Stimulated activated CD4-positive, alpha-beta T cell treated with anti-CD3 and anti-CD28 coated beads, Interleukin-15, amount 100 ng/mL, for 1 hour (primary cell): ENCODE measurements at places on chromosomes 13 and 19.

DNA sequence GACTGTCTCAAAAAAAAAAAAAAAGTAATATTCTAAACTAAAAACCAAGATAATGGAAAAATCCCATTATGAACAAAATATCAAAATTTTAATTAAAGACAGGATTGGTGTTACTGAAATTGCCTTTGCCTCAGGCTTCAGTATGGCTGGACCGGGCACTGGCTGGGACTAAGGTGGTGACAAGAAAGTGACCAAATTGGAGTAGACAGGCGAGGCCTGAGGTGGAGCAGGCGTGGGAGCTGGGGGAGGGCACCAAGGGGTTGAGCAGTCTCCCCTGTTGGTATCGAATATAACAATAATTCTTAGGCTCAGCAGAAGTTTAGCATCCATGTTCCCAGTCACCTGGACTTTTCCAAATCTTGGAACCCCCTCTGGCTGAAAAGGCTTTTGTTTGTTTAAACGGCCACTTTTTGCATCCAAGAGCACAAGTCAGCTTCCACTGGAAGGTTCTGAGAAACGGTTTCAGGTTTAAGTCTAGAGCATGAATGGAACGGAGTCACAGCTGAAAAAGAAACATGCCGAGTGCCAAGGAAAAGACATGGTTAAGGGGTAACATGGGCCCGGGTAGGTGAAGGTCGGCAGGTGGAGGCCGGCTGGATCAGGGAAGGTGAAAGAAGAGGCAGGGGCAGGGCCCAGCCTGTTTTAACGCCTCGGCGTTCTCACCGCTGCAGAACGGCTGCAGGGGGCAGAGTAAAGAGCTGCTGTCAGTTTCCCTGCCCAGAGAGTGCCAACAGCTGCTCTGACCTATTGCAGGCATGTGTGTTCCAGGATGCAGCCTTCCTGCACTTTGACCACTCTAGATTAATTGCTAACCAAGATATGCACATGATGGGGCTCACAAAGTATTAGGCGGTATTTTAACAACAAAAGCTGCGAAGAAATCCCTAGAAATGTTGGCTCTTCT is 104.4 kb downstream of the TM9SF2 start:
- no peak for DNase-seq

GRCh38 chr19:58364146-58364545 is 1.6 kb upstream of the ZNF497 start:
- no peak for DNase-seq

GRCh38 chr19:41883463-41883820 is 458 bp downstream of the ARHGEF1 start:
- no peak for DNase-seq

DNA sequence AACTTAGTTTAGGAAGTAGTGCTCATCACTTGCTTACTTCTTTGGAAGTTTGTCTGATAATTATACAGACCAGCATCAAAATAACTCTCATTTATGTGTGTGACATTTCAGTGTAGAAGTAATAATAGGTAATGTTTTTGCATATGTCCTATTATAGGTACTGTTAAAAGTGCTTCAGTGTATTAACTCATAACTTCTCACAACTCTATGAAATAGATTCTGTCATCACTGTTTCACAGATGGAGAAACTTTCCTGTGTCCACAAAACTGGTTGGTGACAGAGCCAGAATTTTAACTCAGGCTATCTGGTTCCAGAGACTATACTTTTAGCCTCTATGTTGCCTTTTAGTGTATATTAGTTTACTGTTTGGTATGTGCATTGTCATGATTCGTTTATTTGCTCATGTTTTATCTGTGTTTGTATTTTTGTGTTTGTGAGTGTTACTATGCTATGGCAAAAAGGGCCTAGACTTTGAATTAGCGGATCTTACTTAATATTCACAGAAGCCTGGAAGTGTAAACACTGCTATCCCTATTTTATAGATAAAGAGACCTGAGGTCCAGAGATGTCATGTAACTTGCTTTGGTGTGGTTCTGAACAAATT is 12.7 kb downstream of the LPAR6 start:
- DNase-seq = no peak

- peak; percentile 61 for DNase-seq
These were observed 689 bp downstream of the ING1 start for GRCh38 chr13:110713981-110714796.

DNA sequence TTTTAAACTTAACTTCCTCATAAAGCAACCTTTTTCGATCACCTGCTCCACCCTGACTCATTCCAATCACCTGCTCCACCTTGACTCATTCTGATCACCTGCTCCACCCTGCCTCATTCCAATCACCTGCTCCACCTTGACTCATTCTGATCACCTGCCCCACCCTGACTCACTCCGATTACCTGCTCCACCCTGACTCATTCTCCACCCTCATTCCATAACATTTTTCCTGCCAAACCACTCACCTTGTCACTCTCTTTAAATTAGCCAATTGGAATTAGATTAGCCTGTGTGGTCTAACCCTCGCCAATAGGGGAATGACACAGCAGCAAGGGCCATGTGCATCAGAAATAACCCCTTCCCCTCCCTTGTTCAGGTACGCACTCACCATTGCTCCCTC is 31.9 kb upstream of the ZNF83 start:
- no peak for DNase-seq

GRCh38 chr13:112168761-112169160 is 101.8 kb downstream of the SOX1 start:
- no peak for DNase-seq

DNA sequence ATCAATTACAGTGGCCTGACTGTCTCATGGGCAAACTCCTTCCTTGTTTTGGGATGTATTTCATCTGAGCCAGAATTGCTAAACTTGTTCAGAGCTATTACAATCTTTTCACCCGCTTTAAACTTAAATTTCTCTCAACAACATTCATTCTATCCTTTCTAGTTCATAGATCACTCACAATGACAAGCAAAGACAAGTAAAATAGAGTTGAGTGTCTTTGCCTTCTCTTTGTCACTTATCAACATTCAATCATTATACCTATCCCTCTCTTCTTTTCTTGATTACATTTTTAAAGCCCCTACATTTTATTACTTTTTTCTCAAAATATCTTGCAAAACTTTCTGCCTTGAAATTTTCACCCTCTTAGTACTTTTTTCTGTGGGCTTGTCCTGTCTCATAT is 1113.1 kb downstream of the PCDH17 start:
- DNase-seq = no peak

GRCh38 chr13:24141333-24141910 is 19.1 kb upstream of the SPATA13 start:
- no peak for DNase-seq

GRCh38 chr13:82330499-82330898 is 1551.8 kb downstream of the SLITRK1 start:
- no peak for DNase-seq

DNA sequence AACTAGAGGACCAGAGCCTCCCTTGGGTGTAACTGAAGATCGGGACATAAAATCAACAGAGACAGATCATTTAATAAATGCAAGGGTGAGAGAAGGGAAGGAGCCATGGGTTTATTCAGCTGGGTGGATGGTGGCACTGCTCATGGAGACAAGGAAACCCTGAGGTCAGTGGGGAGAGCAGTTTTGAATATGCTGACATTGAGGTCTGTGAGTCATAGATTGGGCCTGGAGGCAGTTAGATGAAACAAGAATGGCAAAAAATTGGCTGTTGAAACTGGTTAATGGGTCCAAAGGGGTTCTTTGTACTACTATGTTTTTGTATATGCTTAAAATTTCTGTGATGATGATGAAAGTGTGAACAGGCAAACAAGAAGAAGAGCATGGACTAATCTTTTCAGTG is 5.1 kb upstream of the GTF3A start:
- DNase-seq = no peak

DNA sequence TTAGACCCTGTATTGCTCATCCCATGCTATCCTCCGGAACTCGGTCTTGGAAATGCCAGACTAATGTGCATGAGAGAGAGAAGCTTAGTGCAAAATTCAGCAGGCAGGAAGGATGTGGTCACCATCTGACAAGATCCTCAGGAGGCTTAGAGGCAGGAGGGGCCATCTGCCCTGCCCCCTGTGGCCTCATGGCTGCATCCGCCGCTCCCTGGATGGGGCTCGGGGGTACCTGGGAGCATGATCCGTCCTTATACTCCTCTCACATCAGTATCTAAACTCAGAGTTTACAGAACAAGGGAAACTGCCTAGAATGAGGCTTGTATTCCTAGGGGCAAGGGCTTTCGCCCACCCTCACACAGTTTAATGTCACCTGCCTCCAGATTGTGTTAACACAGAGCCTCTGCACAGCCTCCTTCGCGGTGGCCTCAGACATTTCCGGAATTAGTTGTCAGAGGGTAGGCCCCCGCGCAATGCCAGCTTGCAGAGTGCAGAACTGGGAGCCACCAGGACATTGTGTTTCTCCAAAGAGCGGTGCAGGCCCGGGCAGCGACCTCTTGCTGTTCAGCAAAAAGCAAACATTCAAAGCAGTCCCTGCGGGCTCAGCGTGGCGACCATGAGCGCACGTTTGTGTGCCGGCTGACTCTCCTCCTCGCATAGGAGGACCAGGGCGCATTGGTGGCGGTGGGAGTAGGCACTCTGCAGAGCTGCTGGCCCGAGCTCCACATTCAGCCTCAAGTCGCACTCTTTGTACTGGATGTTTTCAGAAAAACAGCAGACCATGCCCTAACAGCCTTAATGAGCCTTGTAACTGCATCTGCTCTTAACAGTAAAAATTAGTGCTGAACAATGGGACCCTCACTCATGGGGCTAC is 39.1 kb downstream of the GPR12 start:
- DNase-seq = no peak

DNA sequence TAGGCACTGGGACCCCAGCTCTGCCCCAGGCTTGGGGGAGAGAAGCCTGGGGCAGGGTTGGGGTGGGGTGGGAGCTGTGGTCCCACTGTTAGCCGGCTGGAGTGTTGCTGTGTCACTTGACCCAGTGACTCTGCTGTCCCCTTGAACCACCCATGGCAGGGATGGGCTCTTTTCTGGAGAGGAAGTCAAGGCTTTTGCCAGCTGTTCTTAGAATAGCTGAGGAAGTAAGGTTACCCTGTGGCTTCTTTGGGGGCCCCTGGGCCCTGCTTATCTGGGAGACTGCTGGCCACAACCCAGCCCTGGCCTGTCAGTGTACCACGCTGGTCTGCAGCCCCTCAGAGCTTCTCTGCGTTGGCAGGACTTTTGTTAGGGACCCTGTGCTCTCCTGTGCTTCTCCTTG is 9.1 kb downstream of the PNPLA6 start:
- no peak for DNase-seq

- DNase-seq = no peak
These were observed 14.9 kb downstream of the POP4 start for GRCh38 chr19:29620931-29621351.

- DNase-seq = no peak
These were observed 1.1 kb downstream of the LMO7 start for GRCh38 chr13:75637181-75637750.
